IMR-90 (cell line): ENCODE measurements at places on chromosomes 6 and 20. TPM values are rescaled to one million over a fixed set of nuclear protein-coding genes. Genes with fewer than 3 reads are reported as not detected.

- H3K36me3 ChIP-seq, result no peaks in the 10 kb centered on the region
- DNase-seq, result no peak
- no peaks in the 10 kb centered on the region for H3K27me3 ChIP-seq
- no peaks in the 10 kb centered on the region for H3K4me1 ChIP-seq
- no peak overlapping the region for H3K27ac ChIP-seq
Observed at GRCh38 chr6:72938104-72938503, 287.2 kb downstream of the KHDC1L start.

The TAAR1 gene
- total RNA-seq, result not detected in 2 replicates

DNA sequence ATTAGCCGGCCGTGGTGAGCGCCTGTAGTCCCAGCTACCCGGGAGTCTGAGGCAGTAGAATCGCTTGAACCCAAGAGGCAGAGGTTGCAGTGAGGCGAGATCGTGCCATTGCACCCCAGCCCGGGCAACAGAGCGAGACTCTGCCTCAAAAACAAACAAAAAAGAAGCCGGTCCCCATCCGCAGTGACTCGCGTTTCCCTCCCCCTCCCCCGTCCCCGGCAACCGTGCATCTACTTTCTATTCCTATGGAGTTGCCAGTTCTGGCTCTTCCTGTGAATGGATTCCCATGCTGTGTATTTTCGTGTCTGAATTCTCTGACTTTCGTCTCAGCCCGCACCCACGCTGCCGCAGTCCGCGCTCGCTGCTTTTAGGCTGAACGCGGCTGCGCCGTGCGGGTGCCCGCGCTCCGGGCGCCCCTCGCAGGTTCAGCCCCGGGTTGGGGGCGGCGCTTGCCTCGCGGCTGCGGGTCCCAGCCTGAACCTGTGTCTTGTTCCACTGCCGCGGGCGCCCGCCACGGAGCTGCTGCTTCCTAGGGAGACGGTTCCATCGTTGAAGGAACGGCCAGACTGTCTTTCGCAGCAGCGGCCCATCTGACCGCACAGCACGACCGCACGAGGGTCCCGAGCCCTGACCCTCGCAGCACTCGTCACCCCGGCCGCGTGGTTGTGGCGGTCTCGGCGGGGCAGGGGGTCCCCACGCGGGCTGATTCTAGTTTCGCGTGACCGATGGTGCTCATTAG, 1.1 kb upstream of the MRGBP start:
- peak overlapping the region; percentile 62 for H3K4me3 ChIP-seq
- DNase-seq, result peak; percentile 49
- peak overlapping the region; percentile 46; the same call in 1 of the 2 replicates for H3K27ac ChIP-seq
- peaks cover 20% of the 10 kb centered on the region; the same call in 1 of the 2 replicates for H3K36me3 ChIP-seq
- H3K4me1 ChIP-seq, result peaks cover 25% of the 10 kb centered on the region
- H3K27me3 ChIP-seq, result no peaks in the 10 kb centered on the region

DNA sequence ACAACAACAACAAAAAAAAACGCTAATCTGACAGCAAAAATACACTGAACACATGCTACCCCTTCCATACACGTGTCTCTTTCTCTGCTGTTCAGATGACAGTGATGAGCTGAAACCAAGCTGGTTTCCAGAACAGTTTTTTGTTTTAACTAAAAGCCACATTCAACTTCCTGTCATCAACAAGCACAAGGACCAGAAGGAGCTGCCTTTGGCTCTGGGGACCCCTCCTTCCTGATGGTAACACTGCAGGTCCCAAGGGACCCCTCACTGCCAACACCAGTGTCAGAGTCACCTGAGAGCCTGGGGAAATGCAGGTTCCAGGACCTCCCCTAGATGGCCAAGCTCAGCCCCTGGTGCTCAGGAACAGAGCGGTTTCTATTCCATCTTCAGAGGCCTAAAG, 6.0 kb downstream of the CST7 start:
- DNase-seq, result no peak
- H3K4me3 ChIP-seq, result no peak overlapping the region
- no peak overlapping the region for H3K27ac ChIP-seq
- H3K27me3 ChIP-seq, result peaks cover 2% of the 10 kb centered on the region; the same call in 1 of the 2 replicates
- H3K36me3 ChIP-seq, result peaks cover 8% of the 10 kb centered on the region; the same call in 1 of the 2 replicates
- H3K4me1 ChIP-seq, result no peaks in the 10 kb centered on the region

- no peaks in the 10 kb centered on the region for H3K27me3 ChIP-seq
- no peaks in the 10 kb centered on the region for H3K36me3 ChIP-seq
- H3K27ac ChIP-seq, result no peak overlapping the region
- H3K4me3 ChIP-seq, result no peak overlapping the region
- DNase-seq, result no peak
Observed at GRCh38 chr20:19170148-19170547, 42.3 kb upstream of the SLC24A3 start.

The GPLD1 gene
- 0.18 and 0.28 TPM in 2 replicates for total RNA-seq

- H3K4me3 ChIP-seq, result no peak overlapping the region
- H3K27me3 ChIP-seq, result no peaks in the 10 kb centered on the region
- H3K4me1 ChIP-seq, result peaks cover 6% of the 10 kb centered on the region
- H3K36me3 ChIP-seq, result peaks cover 33% of the 10 kb centered on the region
- no peak for DNase-seq
Observed at GRCh38 chr20:34415079-34415478, 52.0 kb downstream of the ITCH start.

GRCh38 chr6:141467881-141468280, 664.8 kb upstream of the GJE1 start:
- DNase-seq, result no peak
- peaks cover 3% of the 10 kb centered on the region; the same call in 1 of the 2 replicates for H3K4me1 ChIP-seq
- no peaks in the 10 kb centered on the region for H3K27me3 ChIP-seq
- H3K4me3 ChIP-seq, result no peak overlapping the region
- H3K27ac ChIP-seq, result no peak overlapping the region
- no peaks in the 10 kb centered on the region for H3K36me3 ChIP-seq

DNA sequence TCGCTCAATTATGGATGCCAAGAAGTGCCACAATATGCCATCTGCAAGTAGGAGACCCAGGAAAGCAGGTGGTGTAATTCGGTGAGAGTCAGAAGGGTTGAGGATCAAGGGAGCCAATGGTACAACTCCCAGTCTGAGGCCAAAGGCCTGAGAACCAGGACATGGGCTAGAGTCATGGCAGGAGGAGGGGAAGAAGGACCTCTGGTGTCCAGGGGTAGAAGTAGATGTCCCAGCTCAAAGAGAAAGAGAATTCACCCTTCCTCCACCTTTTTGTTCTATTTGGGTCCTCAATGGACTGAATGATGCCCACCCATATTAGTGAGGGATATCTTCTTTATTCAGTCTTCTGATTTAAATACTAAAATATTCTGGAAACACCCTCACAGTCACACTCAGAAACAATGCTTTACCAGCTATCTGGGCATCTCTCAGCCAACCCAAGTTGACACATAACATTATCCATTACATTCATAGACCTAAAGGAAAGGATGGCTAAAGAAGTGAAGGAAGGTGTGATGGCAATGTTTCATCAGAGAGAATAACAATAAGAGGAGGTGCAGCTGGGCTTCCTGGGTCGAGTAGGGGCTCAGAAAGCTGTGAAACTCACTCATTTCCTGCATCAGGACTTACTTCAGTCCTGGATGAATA, 21.2 kb upstream of the HLA-DQA1 start:
- no peak overlapping the region for H3K4me3 ChIP-seq
- no peak overlapping the region for H3K27ac ChIP-seq
- no peaks in the 10 kb centered on the region for H3K27me3 ChIP-seq
- H3K36me3 ChIP-seq, result no peaks in the 10 kb centered on the region
- no peaks in the 10 kb centered on the region for H3K4me1 ChIP-seq
- DNase-seq, result no peak

DNA sequence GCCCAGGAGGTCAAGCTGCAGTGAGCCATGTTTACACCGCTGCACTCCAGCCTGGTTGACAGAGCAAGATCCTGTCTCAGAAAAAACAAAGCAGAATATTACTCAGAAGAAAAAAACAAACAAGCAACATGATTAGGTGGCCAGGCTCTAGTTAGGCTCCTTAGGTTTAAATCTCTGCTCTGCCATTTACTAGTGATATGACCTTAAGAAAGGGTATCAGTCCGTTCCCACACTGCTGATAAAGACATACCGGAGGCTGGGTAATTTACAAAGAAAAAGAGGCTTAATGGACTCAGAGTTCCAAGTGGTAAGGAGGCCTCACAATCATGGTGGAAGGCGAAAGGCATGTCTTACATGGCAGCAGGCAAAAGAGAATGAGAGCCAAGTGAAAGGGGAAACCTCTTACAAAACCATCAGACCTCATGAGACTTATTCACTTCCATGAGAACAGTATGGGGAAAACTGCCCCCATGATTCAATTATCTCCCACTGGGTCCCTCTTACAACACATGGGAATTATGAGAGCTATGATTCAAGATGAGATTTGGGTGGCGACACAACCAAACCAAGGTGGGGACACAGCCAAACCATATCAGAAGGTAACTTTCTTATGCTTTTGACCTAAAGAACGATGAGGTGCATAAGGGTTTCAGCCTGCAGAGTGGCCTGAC, 2.4 kb upstream of the LTV1 start:
- DNase-seq, result no peak
- no peaks in the 10 kb centered on the region for H3K27me3 ChIP-seq
- no peak overlapping the region for H3K4me3 ChIP-seq
- H3K4me1 ChIP-seq, result peaks cover 3% of the 10 kb centered on the region; the same call in 1 of the 2 replicates

The SIRPB1 gene
- 0.56 and 0.90 TPM in 2 replicates for total RNA-seq

DNA sequence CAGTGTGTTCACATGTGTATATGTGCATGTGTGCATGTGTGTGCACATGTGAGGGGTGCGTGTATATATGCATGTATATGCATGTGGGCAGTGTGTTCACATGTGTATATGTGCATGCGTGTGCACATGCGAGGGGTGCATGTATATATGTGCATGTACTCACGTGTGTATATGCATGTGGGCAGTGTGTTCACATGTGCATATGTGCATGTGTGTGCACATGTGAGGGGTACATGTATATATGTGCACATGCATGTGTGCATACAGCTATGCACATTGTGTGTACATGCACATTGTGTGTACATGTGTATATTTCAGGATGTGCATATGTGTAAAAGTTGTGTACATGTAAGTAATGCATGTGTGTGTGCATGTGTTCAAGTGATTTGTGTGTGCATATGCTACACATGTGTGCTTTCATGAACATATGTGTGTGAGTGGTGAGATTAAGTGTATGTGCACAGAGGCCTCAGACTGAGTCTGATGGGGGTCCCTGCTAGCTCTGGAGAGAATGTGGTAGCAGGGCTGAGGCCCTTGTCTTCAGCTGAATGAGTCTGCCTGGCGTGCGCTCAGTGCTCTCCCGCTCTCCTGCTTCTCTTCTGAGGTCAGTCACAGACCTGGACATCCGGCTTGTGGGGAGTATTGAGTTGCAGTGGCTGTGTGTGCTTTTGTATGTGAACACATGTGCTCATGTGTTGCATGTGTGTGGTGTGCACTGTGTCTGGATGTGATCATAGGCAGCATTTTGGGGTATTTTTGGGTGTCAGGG, 19.9 kb upstream of the MYT1 start:
- H3K4me1 ChIP-seq, result no peaks in the 10 kb centered on the region
- H3K27me3 ChIP-seq, result peaks cover 22% of the 10 kb centered on the region
- DNase-seq, result no peak

DNA sequence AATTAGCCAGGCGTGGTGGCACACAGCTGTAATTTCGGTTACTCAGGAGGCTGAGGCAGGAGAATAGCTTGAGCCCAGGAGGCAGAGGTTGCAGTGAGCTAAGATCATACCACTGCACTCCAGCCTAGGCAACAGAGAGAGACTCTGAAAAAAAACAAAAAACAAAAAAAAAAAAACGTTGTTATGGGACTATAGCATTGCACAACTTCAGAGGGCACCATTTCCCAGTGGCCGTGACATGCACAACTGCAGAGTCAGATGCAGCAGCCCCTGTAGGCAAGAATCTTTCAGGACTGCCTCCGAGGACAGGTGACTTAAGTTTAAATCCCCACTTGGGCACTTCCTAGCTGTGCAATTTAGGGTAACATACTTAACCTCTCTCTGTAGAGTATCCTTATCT, 64.0 kb downstream of the ZNF217 start:
- DNase-seq, result no peak
- H3K27me3 ChIP-seq, result no peaks in the 10 kb centered on the region; the same call in 1 of the 2 replicates

DNA sequence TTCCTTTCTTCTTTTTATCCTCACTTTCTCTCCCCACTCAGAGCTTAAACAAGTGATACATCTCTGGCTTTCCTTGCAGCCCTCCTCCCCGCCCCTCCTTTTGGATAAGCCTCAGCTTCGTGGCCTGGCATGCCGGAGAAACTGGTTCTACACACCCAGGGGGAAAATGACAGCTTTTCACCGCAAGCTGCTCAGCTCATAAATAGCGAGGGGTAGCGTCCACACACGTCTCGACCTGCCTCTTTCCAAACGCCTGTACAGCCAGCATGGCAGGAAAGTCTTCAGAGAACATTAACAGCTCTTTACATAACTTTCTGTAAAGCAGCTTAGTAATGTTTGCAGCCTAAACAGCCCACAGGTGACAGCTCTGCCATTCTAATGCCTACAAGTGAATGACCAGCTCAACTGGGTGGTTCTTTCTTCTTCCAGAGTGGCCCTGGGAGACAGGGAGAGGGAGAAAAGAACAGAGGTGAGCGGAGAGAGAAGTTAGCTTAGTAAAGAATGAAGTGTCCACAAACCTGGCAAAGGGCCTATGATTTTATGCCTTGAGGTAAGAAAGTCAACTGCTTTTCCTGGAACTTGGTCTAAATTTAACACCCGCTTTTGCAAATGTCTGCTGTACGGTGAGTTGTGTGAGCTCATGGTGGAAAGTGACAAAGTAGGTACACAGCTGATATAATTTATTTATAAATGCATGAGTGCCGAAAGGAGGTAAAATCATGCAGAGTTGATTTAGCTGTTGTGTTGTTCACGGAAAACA, 251.5 kb downstream of the TFAP2A start:
- DNase-seq, result no peak
- H3K4me3 ChIP-seq, result no peak overlapping the region
- H3K27me3 ChIP-seq, result no peaks in the 10 kb centered on the region
- H3K36me3 ChIP-seq, result no peaks in the 10 kb centered on the region

DNA sequence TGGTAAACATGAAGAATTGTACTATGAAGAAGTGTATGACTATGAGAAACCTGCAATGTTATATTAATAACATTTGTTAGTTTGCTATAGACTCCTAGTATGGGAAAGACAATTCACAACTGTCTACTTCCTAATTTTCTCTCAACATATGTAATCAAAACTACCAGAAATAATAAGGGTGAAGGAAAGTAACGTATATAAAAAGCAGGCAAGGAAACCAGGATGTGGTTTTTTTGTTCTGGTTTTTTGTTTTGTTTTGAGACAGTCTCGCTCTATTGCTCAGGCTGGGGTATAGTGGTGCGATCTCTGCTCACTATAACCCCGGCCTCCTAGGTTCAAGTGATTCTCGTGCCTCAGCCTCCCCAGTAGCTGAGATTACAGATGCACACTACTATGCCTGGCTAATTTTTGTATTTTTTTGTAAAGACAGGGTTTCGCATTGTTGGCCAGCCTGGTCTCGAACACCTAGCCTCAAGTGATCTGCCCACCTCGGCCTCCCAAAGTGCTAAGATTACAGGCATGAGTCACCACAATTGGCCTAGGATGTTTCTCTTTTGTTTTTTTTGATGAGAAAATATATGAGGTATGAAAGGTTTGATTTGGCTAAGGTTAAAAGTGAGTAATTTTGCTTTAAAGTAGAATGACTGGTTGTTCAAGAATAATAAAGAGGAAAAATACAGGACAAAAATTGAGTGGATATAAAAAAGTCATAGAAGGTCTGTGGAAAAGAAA, 83.1 kb downstream of the PTCHD4 start:
- H3K27ac ChIP-seq, result no peak overlapping the region
- no peaks in the 10 kb centered on the region for H3K36me3 ChIP-seq
- DNase-seq, result no peak

The PLAGL2 gene
- total RNA-seq, result 2.9 and 3.1 TPM in 2 replicates

- no peak for DNase-seq
- no peaks in the 10 kb centered on the region; the same call in 1 of the 2 replicates for H3K4me1 ChIP-seq
- no peaks in the 10 kb centered on the region for H3K36me3 ChIP-seq
- H3K4me3 ChIP-seq, result no peak overlapping the region
- H3K27ac ChIP-seq, result no peak overlapping the region
Observed at GRCh38 chr6:170288091-170288631, 2.7 kb downstream of the DLL1 start.
